ENCODE measurements at places on chromosomes 2 and 18.

DNA sequence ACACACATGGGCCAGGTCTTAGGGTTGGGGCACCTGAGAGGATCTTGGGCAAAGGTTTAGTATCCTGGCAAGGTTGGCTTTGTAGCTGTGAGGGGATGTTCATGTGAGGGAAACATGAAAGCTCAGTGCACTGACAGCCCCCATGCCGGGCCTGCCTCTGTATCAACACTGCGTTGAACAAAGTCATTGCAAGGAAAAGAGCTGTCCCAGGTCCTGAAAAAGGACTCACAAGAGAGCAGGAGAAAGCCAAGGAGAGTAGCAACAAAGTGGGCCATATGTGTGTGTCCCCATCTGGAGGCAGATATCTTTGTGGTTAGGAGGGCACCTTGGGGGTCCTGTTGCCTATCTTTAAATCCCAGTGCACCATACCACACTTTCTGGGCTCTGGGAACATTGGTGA is 237.8 kb upstream of the THSD7B start:
- no peak for DNase-seq

DNA sequence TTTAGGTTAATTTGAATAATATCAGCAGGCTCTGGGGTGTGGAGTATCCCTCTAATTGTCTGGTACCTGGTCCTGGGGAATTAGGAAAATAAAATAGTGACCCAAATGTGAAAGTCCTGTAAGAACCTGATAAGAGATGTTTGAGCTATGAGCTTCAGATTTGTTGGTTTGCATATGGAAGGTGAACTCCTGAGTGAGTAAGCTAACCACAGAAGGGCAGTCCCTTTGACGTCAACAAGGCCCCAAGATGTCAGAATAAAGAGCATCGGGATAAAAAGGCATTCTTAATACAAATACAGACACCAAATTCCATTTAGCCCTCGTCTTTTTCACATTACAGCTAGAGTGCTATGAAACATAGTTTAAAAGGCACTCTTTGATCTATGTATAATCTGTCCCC is 1366.3 kb upstream of the TMEFF2 start:
- no peak for DNase-seq

- no peak for DNase-seq
Measured at GRCh38 chr18:35875566-35875965, 96.9 kb upstream of the RMP24 start.

DNA sequence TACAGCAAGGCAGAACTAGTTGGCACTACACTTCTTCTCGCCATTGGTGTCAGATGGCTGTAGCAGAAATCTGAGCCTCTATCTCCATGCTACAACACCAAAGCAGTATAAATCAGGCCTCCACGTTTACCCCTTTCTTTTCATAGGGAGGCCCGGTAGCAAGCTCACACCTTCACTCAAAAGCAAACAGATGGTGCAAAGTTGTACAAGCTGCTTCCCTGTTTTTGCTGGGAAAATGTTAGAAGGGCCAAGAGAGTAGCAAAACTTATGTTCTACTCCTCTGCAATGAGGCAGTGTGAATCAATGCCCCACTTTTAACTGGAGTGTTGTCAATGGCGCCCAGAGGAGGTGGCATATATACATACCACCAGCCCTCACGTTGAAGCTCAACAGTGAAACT is 369.6 kb upstream of the NRXN1 start:
- no peak for DNase-seq

DNA sequence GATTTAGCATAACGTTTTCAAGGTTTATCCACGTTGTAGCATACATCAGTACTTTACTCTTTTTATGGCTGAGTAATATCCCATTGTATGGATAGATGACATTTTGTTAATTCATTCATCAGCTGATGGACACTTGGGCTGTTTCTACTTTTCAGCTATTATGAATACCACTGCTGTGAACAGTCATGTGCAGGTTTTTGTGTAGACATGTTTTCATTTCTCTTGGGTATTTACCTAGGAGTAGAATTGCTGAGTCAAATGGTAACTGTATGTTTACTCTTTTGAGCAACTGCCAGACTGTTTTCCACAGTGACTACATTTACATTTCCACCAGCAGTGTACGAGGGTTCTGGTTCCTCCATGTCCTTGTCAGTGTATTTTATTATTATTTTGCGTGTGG is 33.9 kb downstream of the COX7A2L start:
- no peak for DNase-seq

- peak; percentile 61 for DNase-seq
Measured at GRCh38 chr2:217943446-217944321, 59.1 kb downstream of the TNS1 start.

DNA sequence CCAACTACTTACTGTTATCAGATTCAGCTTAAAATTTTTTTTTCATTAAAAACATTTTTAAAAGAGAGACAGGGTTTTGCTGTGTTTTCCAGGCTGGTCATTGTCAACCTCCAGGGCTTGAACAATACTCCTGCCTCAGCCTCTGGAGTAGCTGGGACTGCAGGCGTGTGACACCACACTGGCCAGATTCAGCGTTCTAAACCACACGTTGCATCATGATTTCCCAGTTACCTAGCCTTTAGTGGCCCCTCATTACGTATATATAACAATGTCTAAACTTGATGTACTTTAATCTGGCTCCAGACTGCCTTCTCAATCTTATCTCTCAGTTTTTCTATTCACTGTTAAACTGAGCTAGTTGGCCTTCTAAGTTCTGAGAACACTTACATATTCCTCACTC is 89.6 kb downstream of the COMMD1 start:
- DNase-seq: no peak

DNA sequence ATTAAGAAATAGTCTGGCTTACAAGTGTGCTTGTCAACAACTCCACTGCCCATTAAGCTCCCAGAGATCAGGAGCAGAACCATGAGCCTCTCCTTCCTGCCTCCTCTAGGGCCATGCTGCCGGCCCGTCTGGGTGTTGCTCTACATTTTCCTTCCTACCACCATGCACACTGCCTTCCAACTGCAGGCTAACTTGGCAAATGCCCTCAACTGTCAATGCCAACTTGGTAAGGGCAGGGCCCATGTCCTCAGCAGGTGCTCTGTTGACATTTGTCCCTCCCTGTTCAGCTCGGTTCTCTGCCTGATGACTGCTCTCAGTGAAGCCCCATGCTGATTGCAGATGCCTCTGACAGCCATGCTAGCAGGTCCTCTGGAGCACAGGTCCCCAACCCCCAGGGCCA is 345.2 kb downstream of the ALK start:
- DNase-seq: no peak

DNA sequence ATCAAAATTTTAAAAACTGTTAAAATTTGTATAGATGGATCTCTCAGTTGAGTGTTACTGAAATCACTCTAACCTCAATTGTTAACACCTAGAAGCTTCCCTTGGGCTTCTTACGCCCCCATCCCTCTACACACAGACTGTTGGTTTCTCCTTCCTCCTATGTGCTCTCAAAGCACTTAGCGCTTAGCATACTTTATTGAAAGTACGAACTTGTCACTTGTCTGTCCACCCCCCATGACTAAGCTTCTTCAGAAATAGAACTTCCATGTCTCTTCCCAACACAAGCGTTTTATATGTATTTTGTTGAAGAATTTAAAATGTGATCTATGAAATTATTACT is 441 bp downstream of the MPHOSPH10 start:
- peak; percentile 28 for DNase-seq

DNA sequence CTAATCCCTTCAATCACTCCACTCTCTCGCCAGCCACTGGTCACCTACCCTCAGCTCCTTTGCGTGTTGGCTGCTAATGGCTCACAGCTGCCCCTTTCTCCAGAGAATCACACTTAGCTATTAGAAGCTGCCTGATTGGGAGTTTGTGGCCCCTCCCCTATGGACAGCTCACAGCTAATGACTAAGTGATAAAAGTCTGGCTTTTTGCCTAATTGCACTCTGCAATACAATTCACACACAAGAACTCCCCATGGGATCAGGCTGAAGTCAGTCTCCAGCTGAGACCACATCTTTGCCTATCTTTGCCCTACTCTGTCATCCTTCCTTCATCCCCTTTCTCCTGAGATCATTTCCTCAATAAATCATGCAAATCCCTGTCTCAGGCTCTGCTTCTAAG is 701.9 kb upstream of the RAB6C start:
- DNase-seq: no peak

GRCh38 chr2:85935746-85936208 is 47.0 kb upstream of the ST3GAL5 start:
- DNase-seq: no peak

- peak; percentile 52 for DNase-seq
Measured at GRCh38 chr18:8703092-8703709, 2.2 kb upstream of the MTCL1 start.

GRCh38 chr2:26580751-26581150 is 60.4 kb downstream of the CIB4 start:
- DNase-seq: no peak

DNA sequence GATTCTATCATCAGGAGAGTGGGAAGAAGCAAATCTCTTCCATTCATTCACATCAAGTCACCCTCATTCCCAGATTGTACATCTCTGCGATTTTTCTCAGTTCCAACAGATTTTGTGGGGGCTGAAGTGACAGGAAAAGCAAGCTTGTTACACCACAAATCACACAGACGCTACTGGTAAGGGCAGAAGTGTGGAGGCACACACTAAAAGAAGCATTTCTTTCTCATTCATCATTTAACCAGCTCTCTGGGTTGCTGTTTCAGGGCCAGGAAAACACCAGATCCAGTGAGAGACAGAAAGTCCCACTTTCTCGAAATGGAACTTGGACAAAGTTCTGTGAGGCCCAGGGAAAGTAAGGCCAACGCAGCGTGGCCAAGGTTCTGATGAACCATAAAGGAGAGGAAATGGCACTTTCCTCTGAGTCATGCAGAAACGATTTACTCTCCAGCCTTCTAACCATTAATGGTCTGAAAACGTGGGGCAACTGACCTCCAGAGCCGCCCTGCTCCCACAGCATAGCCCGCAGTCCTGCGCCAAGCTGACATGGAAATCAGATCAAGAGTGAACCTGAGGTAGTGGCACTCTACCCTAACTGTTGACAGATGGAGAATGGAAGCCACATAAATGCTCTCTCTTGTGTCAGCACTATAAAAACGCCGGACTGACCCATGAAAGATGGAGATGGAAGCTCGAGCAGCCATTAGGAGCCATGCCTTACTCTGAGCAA is 191.0 kb downstream of the C1D start:
- DNase-seq: no peak

GRCh38 chr18:6604573-6604941 is 125.0 kb upstream of the ARHGAP28 start:
- DNase-seq: no peak

DNA sequence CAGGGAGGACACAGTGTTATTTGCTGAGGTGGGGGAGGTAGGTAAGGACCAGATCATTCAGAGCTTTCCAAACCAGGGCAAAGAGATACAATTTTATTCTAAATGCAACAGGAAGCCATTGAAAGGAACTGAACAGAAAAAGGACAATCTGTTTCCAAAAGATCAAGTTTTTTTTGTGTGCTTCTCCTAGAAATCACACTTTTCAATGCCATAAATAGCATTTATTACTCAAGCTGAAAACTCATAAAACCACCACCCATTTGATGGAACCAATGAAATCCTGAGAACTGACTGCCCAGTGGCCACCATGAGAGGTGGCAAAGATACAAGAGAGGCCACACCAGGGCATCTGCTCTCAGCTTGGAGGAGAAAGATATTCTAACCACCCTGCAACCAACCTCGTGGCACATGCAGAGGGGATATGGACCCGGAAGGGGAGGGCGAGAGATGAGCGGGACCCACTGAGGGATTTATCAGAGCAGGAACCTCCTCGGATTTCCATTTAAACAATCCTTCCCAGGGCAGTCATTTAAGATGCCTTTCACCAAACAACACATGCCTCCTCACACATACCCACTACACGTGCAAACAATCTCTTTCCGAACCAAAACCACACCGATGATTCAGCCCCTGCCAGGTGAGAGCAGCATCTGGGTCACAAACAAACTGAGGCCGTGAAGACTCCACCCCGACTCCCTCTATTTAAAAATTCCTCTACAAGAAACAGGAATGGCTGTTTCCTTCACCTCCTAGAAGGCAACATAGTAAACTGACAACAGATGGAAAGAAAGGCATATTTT is 8.8 kb downstream of the CYB5A start:
- DNase-seq: no peak

GRCh38 chr2:201964631-201965206 is 68.9 kb upstream of the FZD7 start:
- DNase-seq: no peak

DNA sequence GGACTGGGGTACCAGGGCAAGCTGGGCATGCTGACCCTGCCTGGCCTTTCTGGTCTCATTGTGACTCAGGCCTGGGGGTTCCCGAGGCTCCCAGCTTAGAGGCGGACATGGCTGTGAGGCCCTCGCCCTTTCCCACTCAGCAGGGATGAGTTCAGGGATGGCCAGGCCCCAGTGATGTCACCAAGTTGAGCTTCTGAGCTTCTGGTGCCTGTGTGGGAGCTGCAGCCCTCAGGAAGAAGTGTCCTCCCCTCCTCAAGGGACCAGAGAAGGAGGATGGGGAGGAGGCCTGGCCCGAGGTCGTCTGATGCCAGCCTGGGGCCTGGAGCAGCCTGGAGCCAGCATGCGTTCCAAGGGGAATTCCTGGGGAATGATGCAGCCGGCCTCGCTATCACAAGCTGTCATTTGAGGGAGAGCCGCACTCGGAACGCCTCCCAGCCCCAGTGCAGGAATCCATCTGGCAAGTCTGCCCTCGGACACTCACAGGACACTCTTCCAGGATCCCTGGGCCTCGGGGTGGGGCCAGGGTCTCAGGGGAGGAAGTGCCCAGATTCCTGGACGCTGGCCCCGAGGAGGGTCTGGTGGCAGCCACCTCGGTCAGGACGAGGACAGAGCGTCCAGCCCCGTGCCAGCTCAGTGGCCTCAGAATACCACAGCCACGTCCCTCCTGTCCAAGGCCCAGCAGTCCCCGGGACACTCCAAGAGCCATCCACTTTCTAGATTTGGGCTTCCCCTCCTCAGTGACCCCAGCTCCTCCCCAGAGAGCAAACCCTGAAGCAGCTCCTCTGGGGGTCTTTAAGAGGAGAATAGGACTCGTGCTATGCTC is 61.2 kb upstream of the GPC1 start:
- no peak for DNase-seq

GRCh38 chr2:229922449-229923386 is at the start of gene FBXO36:
Gene FBXO36 (plus strand): TSS chr2:229922503. CDS start chr2:229922514, 11 bp downstream.
- DNase-seq: peak; percentile 83

GRCh38 chr2:61550375-61551209 is 12.4 kb upstream of the XPO1 start:
- DNase-seq: no peak

DNA sequence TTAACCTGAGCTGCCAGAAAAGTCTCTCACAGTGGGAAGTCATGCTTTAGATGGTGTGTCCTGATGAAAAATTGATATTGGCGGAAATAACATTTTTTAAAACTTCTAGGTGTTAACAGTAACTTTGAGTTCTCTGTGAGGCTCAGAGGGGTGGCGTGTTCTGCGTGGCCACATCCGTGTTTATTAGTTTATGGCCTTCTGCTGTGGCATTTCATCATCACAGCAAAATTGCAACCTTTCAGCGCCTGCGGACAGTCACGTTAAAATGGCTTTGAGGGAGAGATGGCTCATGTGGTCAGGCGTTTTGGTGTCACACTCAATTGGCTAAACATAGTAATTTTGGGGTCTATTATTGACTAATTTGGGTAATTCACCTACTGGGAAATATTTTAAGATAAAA is 42.4 kb downstream of the KLHL29 start:
- no peak for DNase-seq

Data from inflammatory macrophage (primary cell).